ENCODE measurements at places on chromosomes 4 and X.

GRCh38 chr4:158133551-158133950, 39.3 kb downstream of the GASK1B start:
- DNase-seq: no peak

DNA sequence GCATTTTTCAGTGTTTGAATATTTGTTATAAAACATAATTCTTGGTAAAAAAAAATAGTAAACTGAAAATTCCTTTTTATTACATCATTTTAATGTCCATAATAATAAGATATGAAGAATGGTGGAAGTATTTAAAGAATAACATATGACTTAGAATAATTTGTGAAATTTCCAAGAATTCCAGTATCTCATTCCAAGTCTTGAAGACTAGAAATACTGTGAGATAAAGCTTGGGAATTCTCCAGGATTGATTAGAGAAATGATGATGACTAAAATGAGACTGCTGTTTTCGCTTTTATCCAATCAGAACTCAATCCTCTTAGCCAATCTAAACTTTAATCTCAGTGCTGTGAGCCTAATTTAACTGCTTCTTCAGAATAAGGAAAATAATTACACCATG, 184.2 kb upstream of the HCCS start:
- DNase-seq: no peak

DNA sequence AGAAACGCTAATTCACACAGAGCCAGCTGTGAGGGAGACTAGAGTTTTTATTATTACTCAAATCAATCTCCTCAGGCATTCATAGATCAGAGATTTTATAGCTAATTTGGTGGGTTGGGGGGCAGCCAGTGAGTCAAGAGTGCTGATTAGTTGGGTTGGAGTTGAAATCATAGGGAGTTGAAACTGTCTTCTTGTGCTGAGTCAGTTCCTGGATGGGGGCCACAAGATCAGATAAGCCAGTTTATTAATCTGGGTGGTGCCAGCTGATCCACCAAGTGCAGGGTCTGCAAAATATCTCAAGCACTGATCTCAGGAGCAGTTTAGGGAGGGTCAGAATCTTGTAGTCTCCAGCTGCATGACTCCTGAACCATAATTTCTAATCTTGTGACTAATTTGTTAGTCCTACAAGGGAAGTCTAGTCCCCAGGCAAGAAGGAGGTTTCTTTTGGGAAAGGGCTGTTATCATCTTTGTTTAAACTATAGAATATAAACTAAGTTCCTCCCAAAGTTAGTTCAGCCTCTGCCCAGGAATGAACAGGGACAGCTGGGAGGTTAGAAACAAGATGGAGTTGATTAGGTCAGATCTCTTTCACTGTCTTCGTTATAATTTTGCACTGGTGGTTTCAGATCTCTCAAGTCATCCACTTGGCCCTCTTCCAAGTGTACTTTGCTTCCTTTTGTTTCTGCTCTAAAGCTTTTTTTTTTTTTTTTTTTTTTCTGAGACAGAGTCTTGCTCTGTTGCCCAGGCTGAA, 5.4 kb upstream of the NAA11 start:
- DNase-seq: no peak

- no peak for DNase-seq
Observed at GRCh38 chrX:40444133-40444532, 136.6 kb upstream of the ATP6AP2 start.

DNA sequence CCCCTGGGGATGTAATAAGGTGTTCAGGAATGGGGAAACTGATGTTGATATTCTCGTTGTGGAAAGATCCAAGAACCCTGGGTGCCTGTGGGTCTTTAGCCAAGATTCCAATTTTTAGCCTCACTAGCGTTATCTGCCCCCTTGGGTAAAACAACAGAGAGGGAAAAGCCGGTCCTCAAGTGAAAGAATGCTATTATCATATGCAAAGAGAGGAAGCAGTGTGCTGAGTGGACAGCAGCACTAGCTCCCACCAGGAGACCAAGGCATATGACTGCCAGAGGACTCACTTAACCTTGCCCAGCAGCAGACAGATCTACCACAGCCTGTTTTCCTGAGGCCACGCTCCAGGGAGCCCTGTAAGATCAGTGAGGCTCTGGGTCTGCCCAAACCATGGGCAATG, 257.9 kb upstream of the CPEB2 start:
- no peak for DNase-seq
